ENCODE measurements at places on chromosomes 12 and 14.

GRCh38 chr12:12718853-12719252, 1.7 kb downstream of the CDKN1B start:
- peak; percentile 41 for DNase-seq

DNA sequence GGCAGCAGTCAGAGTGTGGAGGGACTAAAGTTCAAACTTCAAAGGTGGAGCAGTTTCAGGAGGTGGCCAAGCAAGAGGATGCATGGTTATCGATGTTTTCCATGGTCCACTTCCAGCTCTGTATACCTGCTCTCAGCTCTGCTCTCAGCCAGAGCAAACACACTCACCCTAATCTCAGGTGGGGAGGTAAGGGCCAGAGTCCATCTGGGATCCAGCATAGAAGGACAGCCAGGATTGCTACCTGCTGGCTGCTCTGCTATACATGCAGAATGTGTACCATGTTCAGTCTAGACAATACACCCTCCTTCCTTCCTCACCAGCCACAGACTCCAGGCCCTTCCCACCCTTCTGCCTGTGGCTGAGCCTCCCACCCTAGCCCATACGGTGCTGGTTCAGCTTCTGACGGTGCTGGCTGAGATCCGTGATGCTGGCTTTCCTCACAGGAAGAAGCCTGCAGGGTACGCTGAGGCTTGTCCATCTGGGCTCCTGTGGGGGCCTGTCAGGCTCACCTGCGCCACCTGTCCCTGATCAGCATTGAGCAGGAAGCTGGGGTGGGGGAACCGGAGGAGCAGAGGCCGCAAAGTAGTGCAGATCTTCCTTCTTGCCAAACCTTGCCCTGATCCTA, 2.4 kb downstream of the CBLN3 start:
- peak; percentile 29 for DNase-seq

GRCh38 chr12:112792743-112793142, 1.2 kb downstream of the RPH3A start:
- DNase-seq, result no peak

DNA sequence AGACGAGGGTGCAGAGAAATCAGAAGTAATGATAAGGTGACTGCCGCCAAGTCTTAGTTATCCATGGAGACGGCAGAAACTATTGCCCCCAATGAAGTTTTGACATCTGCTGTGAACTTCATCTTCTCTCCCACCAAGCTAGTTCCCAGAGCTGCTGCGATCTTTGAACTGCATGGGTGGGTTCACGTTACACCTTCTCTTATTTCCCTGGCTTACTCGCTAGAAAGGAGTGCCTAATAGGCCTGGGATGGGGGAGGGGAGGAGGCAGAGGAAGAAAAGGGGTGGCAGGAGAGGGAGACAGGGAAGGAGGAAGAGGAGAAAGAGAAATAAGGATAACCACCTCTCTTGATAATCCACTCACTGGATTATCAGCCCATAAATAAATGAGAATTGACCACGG, 157.1 kb downstream of the NTF3 start:
- DNase-seq, result no peak

DNA sequence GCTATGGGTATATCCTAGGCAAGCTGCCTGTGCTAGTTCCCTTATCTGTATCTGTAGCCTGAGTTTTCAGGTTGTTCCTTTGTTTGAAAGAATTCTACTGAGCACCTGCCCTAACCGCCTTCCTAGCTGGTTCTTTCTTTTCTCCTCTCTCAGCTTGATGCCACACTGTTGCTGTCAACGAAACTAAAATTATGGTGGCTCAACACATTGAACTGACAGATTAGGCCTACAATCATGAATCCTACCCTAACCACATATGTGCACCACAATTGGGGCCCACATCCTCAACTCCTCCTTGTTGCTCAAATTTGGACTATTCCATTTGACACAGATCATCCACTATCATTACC, 36.2 kb upstream of the RESF1 start:
- DNase-seq, result peak; percentile 7

GRCh38 chr12:11067514-11067913, 5.4 kb upstream of the TAS2R46 start:
- DNase-seq, result no peak

GRCh38 chr12:50574601-50575348, 70.0 kb downstream of the DIP2B start:
- no peak for DNase-seq

- no peak for DNase-seq
These were observed 155.4 kb downstream of the C12orf75 start for GRCh38 chr12:105485921-105486320.

DNA sequence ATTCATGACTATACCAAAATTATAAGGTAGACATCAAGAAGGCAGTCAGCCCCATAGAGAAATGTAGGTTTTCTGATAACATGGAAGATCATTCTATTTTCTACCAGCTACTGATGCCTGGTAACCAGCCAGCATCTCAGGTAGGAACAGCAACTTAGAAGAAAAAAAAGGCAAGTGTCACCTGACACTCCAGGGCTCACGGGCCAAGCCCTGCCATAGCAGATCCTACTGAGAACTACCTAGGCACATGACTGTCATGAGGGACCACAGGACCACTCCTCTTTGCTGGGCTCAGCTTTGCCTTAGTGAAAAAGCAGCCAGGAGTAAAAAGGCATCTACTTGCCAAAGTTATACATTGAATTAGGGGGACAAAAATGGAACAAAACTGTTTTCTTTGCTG, 33.4 kb downstream of the CORO1C start:
- no peak for DNase-seq

- DNase-seq, result peak; percentile 87
These were observed 699 bp upstream of the CD69 start for GRCh38 chr12:9761419-9761781.

DNA sequence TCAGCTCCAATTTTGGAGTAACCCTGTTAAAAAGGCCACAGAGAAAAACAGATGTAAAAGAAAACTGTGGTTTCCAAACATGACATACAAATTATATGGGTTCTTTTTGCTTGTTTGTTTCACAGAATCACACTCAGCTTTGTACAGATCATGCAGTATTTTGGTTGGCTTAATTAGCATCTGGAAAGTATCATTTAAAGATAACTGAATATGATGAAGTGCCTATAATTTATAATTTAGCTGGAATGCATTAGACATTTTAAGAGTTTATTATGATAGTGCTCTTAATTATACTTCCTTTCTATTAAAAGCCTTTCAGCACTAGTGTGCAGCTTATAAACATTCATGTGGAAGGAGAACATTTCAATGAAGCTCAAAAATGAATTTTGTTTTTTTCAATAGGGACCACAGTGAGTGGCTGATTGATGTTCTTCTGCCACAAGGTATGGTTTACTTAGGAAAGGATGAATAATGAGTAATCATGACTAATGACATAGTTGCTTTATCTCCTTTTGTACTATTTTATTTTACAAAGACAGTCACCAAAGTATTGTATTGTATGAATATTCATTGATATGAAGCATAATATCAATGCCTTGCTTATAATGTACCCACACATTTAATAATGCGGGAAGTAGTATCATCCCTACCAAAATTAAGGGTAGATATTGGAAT, 98.3 kb downstream of the UNC79 start:
- no peak for DNase-seq

- no peak for DNase-seq
These were observed 3.0 kb upstream of the NPFF start for GRCh38 chr12:53510181-53510812.

DNA sequence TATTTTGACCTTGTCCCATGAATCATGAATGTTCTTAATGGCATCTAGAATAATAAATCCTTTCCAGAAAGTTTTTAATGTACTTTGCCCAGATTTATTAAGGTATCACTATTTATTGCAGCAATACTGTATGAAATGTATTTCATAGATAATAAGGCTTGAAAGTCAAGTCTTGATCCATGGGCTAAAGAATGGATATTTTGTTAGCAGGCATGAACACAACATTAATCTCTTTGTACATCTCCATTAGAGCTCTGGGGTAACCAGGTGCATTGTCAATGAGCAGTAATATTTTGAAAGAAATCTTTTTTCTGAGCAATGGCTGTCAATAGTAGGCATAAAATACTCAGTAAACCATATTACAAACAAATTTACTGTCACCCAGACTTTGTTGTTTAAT, 141.6 kb upstream of the RPL10L start:
- DNase-seq, result no peak

DNA sequence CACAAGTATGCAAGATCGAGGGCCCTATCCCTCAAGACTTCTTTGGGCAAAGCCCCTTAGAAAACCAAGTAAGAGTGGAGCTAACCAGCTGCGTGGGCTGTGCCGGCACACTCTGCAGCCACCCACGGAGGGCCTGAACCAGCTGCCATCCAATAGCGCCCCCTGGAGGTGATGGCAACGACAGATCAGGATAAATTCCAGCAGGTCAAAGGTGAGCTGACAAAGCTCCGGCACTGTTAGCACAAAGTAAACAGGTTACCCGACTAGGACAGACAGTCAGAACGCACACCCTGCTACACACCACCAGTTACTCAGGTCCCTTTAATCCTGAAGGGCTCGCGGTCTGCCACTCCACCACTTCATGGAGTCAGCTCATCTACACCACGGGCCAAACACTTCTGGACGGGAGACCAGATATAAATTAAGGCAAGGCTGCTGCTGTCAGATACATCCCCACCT, 4.9 kb downstream of the ZBTB39 start:
- DNase-seq, result peak; percentile 78

GRCh38 chr14:101963656-101964296, 597 bp upstream of the DYNC1H1 start:
- DNase-seq, result no peak

DNA sequence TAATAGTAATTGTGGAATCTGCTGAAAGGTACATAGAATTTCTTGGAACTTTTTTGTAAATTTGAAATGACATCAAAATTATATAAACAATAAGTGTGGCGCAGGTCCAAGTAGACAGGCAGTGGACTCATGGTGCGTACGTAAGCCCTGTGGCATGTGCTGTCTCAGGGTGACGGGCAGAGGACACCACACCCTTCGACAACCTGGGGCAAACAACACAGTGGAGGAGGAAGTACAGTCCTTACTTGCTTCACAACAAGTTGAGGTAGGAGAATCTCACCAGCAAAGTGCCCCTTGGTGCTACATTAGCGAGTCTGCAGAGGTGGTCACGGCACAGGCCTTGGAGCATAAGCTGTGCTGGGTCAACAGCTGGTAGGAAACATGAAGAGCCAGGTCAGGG, 180.9 kb downstream of the AEBP2 start:
- DNase-seq, result no peak

DNA sequence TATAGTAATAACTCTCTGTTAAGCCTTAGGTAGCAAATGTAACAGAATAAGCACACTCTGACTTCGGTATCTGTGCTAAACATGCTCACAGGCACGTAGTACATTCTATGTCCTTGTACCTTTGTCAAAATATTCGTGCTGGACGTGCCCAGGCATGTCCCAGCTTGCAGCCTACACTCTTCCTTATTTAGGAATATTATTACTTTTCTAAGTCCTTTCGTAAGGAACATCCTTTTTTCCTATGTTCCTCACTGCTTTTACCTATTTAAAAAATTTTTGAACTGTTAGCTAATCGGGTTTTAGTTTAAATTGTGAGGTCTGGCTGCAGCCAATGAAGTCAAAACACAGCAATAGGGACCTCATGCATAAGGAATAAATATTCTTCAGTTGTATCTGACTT, 24.1 kb upstream of the UBC start:
- DNase-seq, result no peak

DNA sequence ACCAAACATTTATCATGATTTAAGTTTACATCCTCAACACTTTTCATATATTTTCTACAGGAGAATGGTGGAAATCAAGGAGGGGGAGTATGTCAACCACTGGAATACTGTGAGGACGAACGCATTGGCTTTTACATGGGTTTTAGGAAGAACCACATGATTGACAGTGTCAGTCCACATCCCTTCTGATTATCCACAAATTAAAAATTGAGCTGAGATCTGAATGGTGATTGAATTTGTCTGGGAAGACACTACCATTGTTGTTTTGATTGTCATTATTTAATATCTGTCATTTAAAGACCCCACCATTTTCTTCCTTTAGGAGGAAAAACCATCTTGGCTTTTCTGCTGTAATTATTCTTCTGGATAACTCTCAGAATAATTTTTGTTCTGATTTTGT, 31.3 kb upstream of the KLRF1 start:
- no peak for DNase-seq

- no peak for DNase-seq
These were observed 83.7 kb downstream of the PTGER2 start for GRCh38 chr14:52397844-52398243.

DNA sequence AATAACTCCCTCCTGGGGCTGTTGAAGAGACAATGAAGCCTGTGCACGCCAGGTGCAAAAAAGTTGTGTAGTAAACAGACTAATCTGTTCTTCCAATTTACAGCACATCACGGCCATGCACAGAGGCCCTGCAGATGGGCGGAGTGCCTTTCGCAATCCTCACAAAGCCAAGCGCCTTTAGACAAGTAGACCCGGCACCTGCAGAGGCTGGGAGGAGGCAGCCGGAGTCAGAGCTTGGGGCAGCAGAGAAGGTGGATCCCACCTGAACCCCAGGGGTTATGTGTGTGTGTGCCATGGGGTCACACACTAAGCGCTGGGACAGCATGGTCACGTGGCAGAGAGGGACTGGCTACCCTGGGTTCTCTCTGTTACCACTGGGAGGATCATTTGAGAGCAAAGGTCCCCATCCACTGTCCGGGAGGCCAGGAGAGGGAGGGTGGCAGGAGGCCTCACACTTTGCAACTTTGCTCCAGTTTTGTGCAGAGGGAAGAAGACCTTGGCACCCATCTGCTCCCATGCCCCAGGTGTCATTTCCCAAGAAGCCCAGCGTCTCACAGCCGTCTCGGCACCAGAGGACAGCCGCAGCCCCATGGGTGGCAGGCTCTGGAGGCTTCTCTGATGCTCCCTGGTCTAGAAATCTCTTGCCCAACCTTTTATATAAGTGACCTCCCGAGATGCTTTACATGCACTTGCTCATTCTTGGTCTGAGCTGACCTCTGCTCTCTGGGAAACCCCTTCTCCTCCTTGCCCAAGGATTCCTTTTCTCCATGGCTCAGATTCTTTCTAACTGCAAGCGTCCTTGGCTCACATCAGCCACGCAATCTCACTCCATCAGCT, 80.0 kb upstream of the DICER1 start:
- DNase-seq, result no peak

DNA sequence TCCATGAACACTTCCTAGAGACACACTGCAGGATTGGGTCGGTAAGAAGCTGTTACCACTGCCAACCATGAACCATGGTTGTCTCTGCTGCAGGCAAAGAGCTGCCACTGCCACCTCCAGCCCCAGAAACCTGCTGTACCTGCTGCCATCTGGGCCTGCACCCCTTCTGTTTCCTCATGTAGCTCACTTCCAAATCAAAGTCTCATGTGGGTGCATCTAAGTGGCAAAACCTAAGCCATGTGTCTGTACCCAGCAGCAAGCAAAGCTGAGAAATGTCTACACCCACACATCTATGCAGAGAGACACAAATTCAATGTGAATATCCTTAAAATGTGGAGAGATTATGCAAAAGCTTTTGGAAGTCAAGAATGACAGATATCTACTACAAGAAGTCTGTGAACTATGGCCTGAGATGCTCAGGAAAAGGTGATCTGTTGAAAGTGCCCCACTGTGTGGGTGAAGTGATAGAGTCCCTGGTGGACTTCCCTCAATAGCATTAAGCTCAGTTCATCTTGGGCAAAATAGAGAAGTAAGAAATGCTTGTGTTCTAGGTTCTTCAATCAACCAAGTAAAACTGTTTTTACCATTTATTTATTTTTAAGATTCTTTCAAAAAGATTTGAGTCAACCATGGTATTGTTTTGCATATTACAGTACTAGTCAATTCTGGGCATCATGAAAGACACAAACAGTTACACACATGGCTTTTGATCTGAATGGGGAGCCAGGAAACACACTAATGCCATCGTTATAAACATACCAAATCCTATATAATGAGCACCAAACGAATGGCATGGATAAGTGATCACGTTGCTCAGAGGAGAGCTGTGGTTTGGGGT, 64.4 kb downstream of the FOS start:
- DNase-seq, result no peak

- DNase-seq, result no peak
These were observed 62.6 kb upstream of the VASH1 start for GRCh38 chr14:76698631-76699030.

Data from CD4-positive, alpha-beta T cell treated with Interleukin-21 for 1 hour (primary cell).